Aorta (tissue), 5 donors: ENCODE measurements at places on chromosomes 6 and 20.

DNA sequence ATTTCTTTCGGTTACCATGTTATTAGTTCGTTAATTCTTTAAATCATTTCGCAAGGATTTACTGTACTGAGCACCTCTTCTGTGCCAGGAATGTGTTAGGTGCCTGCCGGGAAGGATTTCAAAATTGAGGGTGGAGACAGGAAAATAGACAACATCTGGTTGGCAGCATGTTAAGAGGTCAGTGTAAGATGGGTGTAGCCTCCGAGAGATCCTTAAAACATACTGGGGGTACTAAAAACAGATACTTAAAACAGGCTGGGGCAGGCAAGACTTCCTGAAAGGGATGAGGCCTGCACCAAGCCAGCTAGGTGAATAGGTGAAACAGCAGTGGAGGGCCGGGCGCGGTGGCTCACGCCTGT lies 178.0 kb upstream of the SGK1 start:
- no peaks in the 10 kb centered on the region for H3K4me1 ChIP-seq
- no peak overlapping the region for H3K4me3 ChIP-seq

GRCh38 chr20:59382157-59382725 lies 81.8 kb downstream of the EDN3 start:
- H3K27me3 ChIP-seq: no peaks in the 10 kb centered on the region
- no peak overlapping the region for H3K27ac ChIP-seq
- H3K36me3 ChIP-seq: no peaks in the 10 kb centered on the region
- H3K4me1 ChIP-seq: no peaks in the 10 kb centered on the region
- no peak overlapping the region for H3K4me3 ChIP-seq
- DNase-seq: no peak

DNA sequence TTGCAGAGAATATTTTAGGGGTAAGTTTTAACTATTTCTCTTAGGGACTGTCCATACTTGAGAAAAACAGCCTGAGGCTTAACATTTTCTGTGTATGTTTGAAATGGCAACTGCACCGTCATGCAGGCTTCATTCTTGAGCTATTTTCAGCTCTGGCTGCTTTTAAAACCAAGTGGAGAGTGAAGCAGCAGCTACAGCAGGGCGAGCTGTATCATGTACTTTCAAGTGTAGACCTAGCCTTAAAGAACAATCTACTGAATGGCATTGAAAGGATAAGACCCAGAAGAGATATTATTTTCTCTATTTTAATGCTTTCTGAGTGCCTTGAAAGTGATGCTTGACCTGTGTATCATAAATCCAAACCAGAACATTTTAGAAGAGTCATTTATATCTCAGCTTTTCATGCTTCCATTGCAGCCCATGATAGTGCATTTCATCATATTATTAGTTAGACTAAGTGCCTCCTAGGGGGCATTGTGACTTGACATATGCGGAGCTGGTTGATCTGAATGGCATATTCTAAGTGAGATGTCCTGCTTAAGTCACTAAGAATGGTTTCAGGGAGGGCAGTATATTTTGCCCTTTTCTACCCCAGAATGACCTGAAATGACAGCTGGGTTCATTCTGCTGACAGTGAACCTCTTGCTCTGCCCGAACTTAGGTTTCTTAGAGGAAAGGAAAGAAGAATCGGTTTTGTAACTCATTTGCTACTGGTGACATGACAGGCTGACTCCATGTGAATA lies 85.3 kb downstream of the NKAIN2 start:
- no peak for DNase-seq
- no peaks in the 10 kb centered on the region for H3K27me3 ChIP-seq
- no peaks in the 10 kb centered on the region for H3K4me1 ChIP-seq
- no peaks in the 10 kb centered on the region for H3K36me3 ChIP-seq

DNA sequence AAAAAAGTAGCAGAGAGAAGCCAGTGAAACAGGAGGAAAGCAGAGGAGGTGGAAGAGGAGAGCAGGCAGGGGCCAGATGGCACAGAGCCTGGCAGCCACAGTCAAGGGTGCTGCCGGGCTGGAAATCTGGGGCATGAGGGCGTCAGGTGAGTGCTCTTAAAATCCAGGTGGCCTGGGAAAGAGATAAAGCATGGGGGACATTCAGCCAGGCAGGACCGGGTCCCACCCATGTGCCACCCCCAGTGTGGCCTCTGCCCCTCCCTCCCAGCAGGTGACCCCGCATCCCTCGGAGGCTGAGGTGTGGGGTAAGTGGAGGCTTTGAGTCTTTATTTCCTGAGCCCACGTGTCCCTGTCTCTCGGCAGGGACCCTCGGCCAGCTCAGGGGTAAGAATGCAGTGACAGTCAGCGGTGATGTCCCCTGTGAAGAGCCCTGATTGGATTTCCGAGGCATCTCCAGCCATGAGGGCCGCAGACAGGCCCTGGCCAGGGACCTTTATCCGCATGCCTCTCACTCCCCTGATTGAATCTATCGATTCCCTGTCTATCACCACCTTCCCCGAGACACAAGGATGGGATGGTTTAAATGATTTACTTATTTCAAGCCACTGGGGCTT lies 33.8 kb upstream of the SULF2 start:
- H3K27me3 ChIP-seq: no peaks in the 10 kb centered on the region
- no peaks in the 10 kb centered on the region for H3K36me3 ChIP-seq
- DNase-seq: no peak
- no peaks in the 10 kb centered on the region for H3K4me1 ChIP-seq
- no peak overlapping the region for H3K27ac ChIP-seq

- no peaks in the 10 kb centered on the region for H3K4me1 ChIP-seq
- no peaks in the 10 kb centered on the region for H3K27me3 ChIP-seq
- H3K4me3 ChIP-seq: no peak overlapping the region
- H3K27ac ChIP-seq: no peak overlapping the region
- peaks cover 5% of the 10 kb centered on the region for H3K36me3 ChIP-seq
These were observed 39.8 kb downstream of the MAP3K7 start for GRCh38 chr6:90547079-90547478.

- DNase-seq: no peak
- peak overlapping the region; percentile 89 for H3K27ac ChIP-seq
- H3K4me3 ChIP-seq: no peak overlapping the region
These were observed 58.8 kb upstream of the MAP7 start for GRCh38 chr6:136608991-136609390.

- no peak overlapping the region for H3K27ac ChIP-seq
- no peaks in the 10 kb centered on the region for H3K36me3 ChIP-seq
- no peak for DNase-seq
- H3K4me1 ChIP-seq: peaks cover 2% of the 10 kb centered on the region
These were observed 71.7 kb upstream of the MAP3K4 start for GRCh38 chr6:160919723-160920440.

DNA sequence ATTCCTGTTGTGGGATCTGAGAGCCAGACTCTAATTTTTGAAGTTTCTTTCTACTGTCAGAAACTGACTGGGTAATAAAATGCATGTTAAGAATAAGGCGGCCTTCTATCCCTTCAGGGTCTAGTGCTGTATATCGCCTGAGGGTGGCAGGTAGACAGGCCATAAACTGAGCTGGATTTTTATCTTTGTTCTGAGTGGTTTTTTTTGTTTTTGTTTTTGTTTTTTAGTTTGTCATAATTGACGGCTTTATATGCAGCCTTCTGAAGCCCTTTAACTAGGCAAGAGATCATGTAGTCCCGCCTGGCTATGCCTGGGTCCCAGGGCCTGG lies 747.7 kb upstream of the ADGRB3 start:
- H3K27me3 ChIP-seq: no peaks in the 10 kb centered on the region
- no peak overlapping the region for H3K4me3 ChIP-seq
- no peak overlapping the region for H3K27ac ChIP-seq
- H3K4me1 ChIP-seq: no peaks in the 10 kb centered on the region

DNA sequence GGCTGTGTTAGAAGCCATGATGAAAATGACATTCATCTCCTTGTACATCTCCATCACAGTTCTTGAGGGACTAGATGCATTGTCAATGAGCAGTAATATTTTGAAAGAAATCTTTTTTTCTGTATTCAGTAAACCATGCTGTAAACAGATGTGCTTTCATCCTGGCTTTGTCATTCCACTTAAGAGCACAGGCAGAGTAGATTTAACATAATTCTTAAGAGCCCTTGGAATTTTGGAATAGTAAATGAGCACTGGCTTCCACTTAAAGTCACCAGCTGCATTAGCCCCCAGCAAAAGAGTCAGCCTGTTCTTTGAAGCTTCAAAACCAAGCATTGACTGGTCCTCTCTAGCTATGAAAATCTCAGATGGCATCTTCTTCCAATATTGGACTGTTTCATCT lies 197.8 kb upstream of the HDDC2 start:
- no peaks in the 10 kb centered on the region for H3K27me3 ChIP-seq
- no peak overlapping the region for H3K4me3 ChIP-seq
- peaks cover 2% of the 10 kb centered on the region for H3K4me1 ChIP-seq
- no peak for DNase-seq

GRCh38 chr6:139648430-139649000 lies 274.1 kb upstream of the CITED2 start:
- H3K4me3 ChIP-seq: no peak overlapping the region
- H3K36me3 ChIP-seq: no peaks in the 10 kb centered on the region
- no peak for DNase-seq
- H3K4me1 ChIP-seq: no peaks in the 10 kb centered on the region
- H3K27ac ChIP-seq: no peak overlapping the region

- no peak overlapping the region for H3K27ac ChIP-seq
- H3K36me3 ChIP-seq: no peaks in the 10 kb centered on the region
- no peak overlapping the region for H3K4me3 ChIP-seq
- H3K4me1 ChIP-seq: no peaks in the 10 kb centered on the region
- no peaks in the 10 kb centered on the region for H3K27me3 ChIP-seq
These were observed 235.9 kb downstream of the BTBD3 start for GRCh38 chr20:12153628-12154027.

DNA sequence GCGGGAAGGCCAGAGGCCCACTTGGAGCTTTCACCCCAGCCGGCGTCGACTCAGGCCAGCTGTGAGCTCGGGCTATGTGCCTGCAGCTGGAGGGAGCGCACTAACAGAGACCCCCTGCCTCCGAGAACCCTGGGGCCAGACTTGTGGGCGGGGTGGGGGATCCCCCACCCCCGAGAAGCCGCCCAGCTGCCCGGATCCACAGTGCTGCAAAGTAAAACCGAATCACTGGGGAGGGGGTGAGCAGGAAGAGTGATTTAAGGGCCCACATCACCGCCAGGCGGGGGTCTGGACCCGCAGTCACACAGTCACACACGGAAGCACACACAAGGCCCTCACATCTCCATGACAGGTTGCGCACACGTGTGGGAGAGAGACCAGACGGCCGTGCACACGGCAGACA lies 48.7 kb downstream of the KCNQ2 start:
- H3K4me3 ChIP-seq: no peak overlapping the region
- no peak overlapping the region for H3K27ac ChIP-seq
- DNase-seq: no peak
- no peaks in the 10 kb centered on the region for H3K4me1 ChIP-seq

GRCh38 chr6:160519603-160520042 lies 144.5 kb downstream of the LPA start:
- no peak overlapping the region for H3K27ac ChIP-seq
- no peaks in the 10 kb centered on the region for H3K36me3 ChIP-seq
- H3K4me3 ChIP-seq: no peak overlapping the region
- H3K27me3 ChIP-seq: no peaks in the 10 kb centered on the region
- no peak for DNase-seq

- no peak overlapping the region for H3K27ac ChIP-seq
- no peaks in the 10 kb centered on the region for H3K36me3 ChIP-seq
- H3K27me3 ChIP-seq: no peaks in the 10 kb centered on the region
- no peaks in the 10 kb centered on the region for H3K4me1 ChIP-seq
These were observed 350.9 kb upstream of the HSF2 start for GRCh38 chr6:122048570-122048969.

- DNase-seq: no peak
- H3K27me3 ChIP-seq: no peaks in the 10 kb centered on the region
These were observed 101.9 kb upstream of the NAA20 start for GRCh38 chr20:19915111-19915798.

DNA sequence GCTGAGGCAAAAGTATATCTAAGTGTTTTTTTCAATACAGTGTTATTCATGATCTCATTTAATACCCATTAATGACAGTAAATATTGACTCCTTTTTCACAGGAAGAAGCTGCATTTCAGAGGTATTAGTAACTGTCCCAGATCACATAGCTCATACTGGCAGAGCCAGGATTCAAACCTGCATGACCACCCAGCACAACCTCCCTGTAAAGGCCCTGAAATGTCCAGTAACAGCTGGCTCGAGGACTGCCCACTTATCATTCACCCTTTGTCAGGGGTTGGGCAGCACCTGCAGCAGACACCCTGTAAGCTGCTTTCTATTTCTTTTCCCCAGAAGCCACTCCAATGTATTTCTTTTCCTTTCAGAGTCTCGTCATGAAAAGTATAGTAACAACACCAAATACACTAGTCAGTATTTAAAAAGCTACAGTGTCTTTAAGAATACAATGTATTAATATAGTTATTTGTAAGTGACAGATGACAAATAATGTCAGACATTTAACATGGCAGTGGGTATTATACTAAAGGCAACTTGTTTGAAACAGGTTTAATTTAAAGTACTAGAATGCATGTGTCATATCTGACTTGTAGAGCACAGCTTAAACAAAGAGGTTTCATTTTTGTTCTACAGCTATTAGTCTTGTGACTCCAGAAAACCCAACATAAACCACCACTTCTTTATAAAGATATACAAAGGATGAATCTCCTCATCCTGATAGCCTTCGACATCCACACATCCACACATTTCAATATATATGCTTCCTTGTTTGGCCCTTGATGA lies 841.6 kb upstream of the GJE1 start:
- no peak for DNase-seq
- no peaks in the 10 kb centered on the region for H3K4me1 ChIP-seq
- H3K4me3 ChIP-seq: no peak overlapping the region
- no peaks in the 10 kb centered on the region for H3K27me3 ChIP-seq
- H3K36me3 ChIP-seq: no peaks in the 10 kb centered on the region

- no peaks in the 10 kb centered on the region for H3K4me1 ChIP-seq
- no peak overlapping the region for H3K27ac ChIP-seq
- H3K4me3 ChIP-seq: no peak overlapping the region
- no peak for DNase-seq
- H3K36me3 ChIP-seq: no peaks in the 10 kb centered on the region
These were observed 19.1 kb upstream of the ZC3H12D start for GRCh38 chr6:149503872-149504271.

DNA sequence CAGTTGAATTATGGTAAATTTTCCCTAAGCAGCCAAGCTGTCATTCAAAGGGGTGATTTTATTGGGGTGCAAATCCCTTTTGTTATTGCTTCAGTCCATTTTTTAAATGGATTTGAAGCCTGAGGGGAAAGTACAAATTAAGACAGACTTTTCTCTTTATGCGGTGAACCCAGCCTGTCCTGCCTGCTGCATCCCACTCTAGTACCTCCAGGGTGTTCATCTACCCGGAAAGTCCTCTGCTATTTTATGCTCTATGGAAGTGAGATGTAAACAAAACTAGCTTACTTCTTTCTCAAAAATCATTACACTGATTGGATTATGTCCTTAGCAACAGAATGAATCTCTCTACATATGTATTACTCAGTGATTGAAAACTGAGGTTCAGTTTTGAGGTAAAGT lies 1088.9 kb upstream of the CITED2 start:
- no peak overlapping the region for H3K27ac ChIP-seq
- no peaks in the 10 kb centered on the region for H3K36me3 ChIP-seq
- DNase-seq: no peak
- no peak overlapping the region for H3K4me3 ChIP-seq

GRCh38 chr20:61764471-61765025 lies 301.1 kb downstream of the TAF4 start:
- H3K36me3 ChIP-seq: no peaks in the 10 kb centered on the region
- DNase-seq: peak; percentile 58
- H3K4me1 ChIP-seq: no peaks in the 10 kb centered on the region
- H3K27me3 ChIP-seq: no peaks in the 10 kb centered on the region

- no peaks in the 10 kb centered on the region for H3K4me1 ChIP-seq
- H3K27me3 ChIP-seq: no peaks in the 10 kb centered on the region
- H3K4me3 ChIP-seq: no peak overlapping the region
- no peak for DNase-seq
These were observed 438.4 kb upstream of the SULF2 start for GRCh38 chr20:48223715-48224114.
